ENCODE measurements at places on chromosomes 6 and 20. TPM values are rescaled to one million over a fixed set of nuclear protein-coding genes. Genes with fewer than 3 reads are reported as not detected.
A peak's percentile ranks its signal among the peaks of the same experiment; 100 is the strongest.

DNA sequence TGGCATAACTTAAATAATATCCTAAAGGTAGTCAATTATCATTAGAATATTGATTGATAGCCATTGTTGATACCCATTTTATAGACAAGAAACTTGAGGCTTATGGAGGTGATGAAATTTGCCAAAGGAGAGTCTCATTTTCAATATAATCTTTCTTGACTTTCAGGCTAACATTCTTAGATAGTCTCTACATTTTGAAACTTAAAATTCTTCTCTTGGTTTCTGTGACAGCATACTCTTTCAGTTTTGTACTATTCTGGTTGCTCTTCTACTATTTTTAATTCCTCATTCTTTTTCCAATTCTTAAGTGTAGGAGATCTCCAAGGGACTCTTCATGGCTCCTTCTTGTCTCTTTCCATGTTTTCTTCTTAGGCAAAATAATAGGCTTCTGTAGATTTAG lies 3.7 kb upstream of the SH3BGRL2 start:
- H3K36me3 ChIP-seq, result no peaks in the 10 kb centered on the region
- H3K27ac ChIP-seq, result no peak overlapping the region
- no peak overlapping the region for H3K4me3 ChIP-seq
- DNase-seq, result no peak

IL17A gene
- total RNA-seq, result not detected

DNA sequence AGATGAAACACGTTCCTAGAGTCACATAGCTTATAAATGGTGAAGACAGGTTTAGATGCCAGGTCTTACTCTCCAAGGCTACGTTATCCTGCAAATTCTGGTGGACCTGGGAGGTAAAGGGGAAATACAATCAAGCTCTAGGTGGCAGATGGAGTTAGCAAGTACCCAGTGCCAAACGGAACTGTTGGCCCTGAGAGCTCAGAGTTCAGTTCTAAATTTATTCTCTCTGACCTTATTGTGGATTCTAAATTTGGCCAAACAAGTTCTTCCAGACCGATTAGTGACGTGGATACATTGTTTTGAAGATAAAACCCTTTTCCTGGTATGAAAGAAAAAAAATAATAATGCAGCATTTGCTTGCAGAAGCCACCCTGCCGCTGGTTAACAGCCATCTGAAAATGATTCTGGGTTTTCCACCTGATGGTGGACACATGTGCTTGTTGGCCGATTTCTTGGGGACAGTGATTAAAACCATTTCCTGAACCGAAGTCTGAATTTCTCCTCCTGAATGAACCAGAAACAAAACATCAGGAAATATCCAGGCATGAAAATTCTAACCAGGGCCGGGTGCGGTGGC lies 32.5 kb downstream of the RIPOR3 start:
- H3K4me3 ChIP-seq, result no peak overlapping the region
- H3K27ac ChIP-seq, result no peak overlapping the region
- peaks cover 16% of the 10 kb centered on the region for H3K4me1 ChIP-seq
- H3K36me3 ChIP-seq, result no peaks in the 10 kb centered on the region
- no peak for DNase-seq

CYP21A2 gene
- total RNA-seq, result not detected

DNA sequence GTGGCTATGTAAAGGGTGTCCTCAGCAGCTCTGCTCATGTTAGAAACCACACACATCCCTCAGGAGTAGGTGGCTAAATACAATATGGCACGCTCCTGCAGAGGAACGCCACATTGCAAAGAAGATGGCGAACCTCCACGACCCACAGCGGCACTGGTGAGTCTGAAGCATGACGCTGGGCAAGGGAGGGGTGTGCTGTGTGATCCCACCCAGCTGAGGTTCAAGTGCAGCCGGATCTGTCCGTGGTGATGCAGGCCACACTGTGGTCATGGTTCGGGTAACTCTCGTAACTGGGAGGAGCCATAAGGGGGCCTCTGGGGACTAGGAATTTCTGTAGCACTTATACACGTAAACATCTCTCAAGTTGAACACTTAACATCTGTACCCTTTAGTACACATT lies 23.4 kb upstream of the APMAP start:
- H3K27ac ChIP-seq, result no peak overlapping the region
- no peaks in the 10 kb centered on the region for H3K4me1 ChIP-seq
- no peaks in the 10 kb centered on the region for H3K27me3 ChIP-seq
- H3K4me3 ChIP-seq, result no peak overlapping the region
- H3K36me3 ChIP-seq, result no peaks in the 10 kb centered on the region
- no peak for DNase-seq

GRCh38 chr6:166575205-166575604 lies 11.3 kb downstream of the RAMACL start:
- no peaks in the 10 kb centered on the region for H3K36me3 ChIP-seq
- H3K27ac ChIP-seq, result no peak overlapping the region
- no peak overlapping the region for H3K4me3 ChIP-seq
- DNase-seq, result no peak
- H3K4me1 ChIP-seq, result peaks cover 10% of the 10 kb centered on the region

DNA sequence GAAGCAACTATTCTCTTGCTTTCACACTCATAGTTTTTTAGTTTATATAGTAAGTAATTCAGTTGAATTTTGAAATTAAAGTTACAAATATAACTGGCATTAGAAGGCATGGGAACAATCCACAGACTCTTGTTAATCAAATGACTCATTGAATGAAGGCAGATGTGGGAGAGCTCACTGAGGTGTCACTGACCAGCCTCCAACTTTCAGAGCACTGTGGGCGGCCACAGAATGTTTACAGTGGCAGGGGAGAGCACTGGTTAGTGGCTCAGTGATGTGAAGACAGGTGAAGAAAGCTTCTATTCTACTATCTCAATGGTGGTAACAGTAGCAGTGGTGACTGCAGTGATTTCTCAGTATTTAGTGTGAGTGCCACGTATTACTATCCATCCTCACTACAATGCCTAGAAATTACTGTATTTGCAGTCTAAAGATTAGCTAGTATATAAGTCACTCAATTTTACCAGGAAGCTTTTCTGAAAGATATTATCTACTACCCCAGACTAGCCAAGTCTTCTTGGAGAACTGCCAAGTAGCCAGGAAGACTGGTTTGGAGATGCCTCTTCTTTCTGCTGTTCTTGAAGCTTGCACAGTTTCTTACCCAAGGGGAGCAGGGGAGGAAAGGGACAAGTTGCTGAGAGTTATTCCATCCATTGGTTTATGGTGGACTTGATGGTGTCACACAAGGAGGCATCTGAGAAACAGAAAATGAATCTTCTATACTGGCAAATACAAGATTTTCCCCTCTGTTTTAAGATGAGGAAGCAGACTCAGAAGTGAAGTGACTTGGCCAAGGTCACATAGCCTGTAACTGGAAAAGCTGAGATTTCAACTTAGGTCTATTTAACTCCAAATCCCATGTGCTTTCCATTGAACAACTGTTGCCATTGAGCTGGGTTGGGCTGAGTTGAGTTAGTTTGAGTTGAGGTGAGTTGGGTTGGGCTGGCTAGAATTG lies 231.2 kb downstream of the ANKRD60 start:
- H3K4me3 ChIP-seq, result no peak overlapping the region
- H3K36me3 ChIP-seq, result no peaks in the 10 kb centered on the region
- peaks cover 11% of the 10 kb centered on the region for H3K27me3 ChIP-seq

GRCh38 chr20:35592339-35592974 lies 23.2 kb upstream of the SPAG4 start:
- no peak overlapping the region for H3K4me3 ChIP-seq
- no peaks in the 10 kb centered on the region for H3K4me1 ChIP-seq
- H3K36me3 ChIP-seq, result no peaks in the 10 kb centered on the region
- peak; percentile 31 for DNase-seq
- no peaks in the 10 kb centered on the region for H3K27me3 ChIP-seq

FRS3 gene
- total RNA-seq, result 5.5 TPM

RSPH4A gene
- total RNA-seq, result 0.24 TPM

BTNL2 gene
- not detected for total RNA-seq

DNA sequence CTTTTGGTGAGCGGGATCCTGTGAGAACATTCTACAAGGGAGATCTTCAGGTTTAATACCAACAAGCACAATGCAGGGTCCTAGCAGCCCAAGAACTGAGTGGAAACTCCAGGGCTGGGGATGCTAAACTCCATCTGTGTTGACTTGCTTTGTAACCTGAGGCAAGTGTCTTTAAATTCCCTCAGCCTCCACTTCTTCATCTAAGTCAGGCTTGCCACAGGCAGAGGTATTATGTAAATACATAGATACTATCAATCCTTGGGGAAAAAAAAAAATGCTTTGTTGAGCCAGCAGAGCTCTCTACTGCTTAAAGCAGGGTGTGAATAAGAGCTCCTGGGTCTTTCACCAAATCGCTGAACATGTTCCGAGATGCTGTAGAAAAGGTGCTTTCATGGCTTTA lies 114.2 kb upstream of the PHACTR1 start:
- no peaks in the 10 kb centered on the region for H3K27me3 ChIP-seq
- peaks cover 11% of the 10 kb centered on the region for H3K4me1 ChIP-seq
- no peaks in the 10 kb centered on the region for H3K36me3 ChIP-seq
- no peak overlapping the region for H3K27ac ChIP-seq
- H3K4me3 ChIP-seq, result no peak overlapping the region

DNA sequence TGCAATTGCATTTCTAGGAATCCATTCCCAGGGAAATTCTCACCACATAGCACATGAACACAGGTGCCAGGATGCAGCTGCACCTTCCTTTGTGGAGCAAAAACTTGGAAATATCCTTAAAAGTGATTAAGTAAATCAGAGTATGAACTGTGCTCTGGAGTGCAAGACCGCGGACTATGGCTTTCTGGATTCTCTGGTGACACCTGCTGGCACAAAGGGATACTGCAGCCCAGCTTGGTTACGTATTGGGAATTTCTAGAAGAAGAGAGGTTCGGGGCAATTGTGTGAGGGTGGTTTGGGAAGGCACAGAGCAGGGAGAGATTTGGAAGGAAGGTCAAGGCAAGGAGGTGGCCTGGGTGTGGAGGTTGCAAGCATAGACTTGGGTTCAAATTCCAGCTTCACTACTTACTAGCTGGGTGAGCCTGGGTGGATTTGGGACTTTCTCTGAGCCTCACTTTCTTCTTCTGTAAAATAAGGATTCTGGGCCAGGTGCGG lies 15.9 kb upstream of the PEDS1 start:
- DNase-seq, result peak; percentile 86
- no peak overlapping the region for H3K4me3 ChIP-seq
- H3K27me3 ChIP-seq, result no peaks in the 10 kb centered on the region
- H3K36me3 ChIP-seq, result no peaks in the 10 kb centered on the region

DNA sequence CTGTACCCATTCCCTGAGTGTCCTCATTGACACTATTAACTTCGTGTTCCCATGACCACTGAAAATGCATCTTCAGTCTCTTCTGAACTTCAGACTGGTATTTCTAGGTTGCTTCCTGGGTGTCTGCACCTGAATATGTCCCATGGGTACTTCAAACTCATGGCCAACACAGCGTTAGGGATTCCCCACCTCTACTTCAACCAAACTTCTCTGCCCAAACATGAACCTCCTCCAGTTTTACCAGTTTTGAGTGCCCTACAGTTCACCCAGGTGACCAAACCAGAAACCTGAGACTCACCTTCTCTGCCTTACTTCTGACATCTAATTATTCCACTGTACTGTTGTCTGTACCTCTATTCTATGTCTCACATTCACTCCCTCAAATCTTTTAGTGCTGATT lies 99.5 kb upstream of the SUPT3H start:
- H3K4me1 ChIP-seq, result peaks cover 26% of the 10 kb centered on the region
- H3K36me3 ChIP-seq, result no peaks in the 10 kb centered on the region
- DNase-seq, result no peak
- H3K4me3 ChIP-seq, result no peak overlapping the region
- H3K27me3 ChIP-seq, result no peaks in the 10 kb centered on the region

GRCh38 chr6:150844371-150844770 lies 21.1 kb upstream of the MTHFD1L start:
- H3K27me3 ChIP-seq, result no peaks in the 10 kb centered on the region
- H3K27ac ChIP-seq, result no peak overlapping the region
- H3K4me3 ChIP-seq, result no peak overlapping the region
- no peaks in the 10 kb centered on the region for H3K36me3 ChIP-seq
- no peaks in the 10 kb centered on the region for H3K4me1 ChIP-seq

GRCh38 chr6:56002336-56002735 lies 126.9 kb upstream of the BMP5 start:
- no peak overlapping the region for H3K27ac ChIP-seq
- DNase-seq, result no peak
- H3K4me1 ChIP-seq, result peaks cover 13% of the 10 kb centered on the region
- H3K36me3 ChIP-seq, result no peaks in the 10 kb centered on the region
- no peak overlapping the region for H3K4me3 ChIP-seq

RAET1G gene
- total RNA-seq, result not detected

DNA sequence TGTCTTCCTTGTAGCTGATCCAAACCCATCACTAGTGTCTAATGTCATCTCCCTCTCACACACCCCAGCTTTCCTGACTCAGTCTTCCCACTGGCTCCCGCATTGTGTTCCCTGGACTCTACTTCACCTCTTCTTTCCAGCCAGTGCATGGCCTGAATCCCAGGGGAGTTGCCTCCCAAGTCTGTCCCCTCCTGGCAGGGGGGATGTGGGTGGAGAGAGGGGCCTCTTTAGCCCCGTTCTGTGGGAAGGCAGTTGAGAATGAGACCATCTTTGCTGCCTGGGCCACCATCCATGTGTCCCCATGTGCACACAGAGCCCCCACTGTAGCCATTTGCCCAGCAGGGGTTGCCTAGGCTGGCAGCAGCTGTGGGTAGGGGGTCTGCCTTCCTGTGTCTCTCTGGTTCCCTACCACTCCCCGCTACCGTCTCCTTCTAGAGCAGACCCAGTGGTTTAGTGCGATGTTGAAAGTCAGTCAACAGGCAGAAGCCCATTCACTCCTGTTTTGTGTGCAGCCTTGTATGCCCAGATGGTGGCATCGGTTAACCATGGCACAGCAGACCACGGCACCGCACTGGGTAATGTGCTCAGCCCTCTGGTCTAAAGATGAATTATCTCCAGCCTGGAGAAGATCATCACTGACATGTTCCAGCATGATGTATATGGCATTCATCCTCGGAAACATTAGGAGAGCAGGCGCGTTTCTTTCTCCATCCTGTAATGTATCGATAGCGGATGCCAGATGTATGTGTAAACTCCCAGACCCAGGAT lies 178.8 kb upstream of the SNX9 start:
- no peak overlapping the region for H3K4me3 ChIP-seq
- peaks cover 3% of the 10 kb centered on the region for H3K27me3 ChIP-seq
- H3K27ac ChIP-seq, result no peak overlapping the region
- H3K4me1 ChIP-seq, result peaks cover 4% of the 10 kb centered on the region

DNA sequence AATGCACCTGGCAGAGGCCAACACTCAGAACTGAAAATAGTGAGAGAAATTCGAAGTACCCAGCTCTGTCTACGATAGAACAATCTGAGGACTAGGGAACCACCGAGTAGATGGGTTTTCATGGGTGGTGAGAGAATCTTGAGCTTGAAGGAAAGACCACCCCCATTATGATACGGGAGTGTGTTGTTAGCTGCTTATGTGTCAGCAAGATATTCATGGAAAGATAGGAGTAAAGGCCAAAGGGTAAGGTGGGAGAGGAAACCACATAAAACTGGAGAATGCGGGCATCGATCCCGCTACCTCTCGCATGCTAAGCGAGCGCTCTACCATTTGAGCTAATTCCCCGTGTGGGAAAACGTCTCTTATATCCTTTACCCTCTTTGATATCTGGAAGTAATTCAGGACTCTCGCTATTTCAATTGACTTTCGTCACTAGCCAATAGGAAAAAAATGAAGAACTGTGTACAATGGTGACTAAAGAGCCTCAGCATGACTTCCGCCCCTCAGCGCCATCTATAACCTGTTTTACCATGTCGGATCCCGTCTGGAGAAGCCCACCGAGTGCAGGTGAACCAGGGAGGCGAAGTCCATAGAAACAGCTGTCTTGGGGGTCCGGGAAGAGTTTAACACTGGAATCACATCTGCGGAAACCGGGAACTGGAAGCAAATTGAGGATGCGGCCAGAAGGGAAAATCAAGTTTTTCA lies 25.0 kb upstream of the ABT1 start:
- H3K27me3 ChIP-seq, result no peaks in the 10 kb centered on the region
- H3K4me1 ChIP-seq, result peaks cover 3% of the 10 kb centered on the region
- peak overlapping the region; percentile 67 for H3K4me3 ChIP-seq
- DNase-seq, result peak; percentile 95
- no peaks in the 10 kb centered on the region for H3K36me3 ChIP-seq
